ENCODE measurements at places on chromosomes 12 and 14.

DNA sequence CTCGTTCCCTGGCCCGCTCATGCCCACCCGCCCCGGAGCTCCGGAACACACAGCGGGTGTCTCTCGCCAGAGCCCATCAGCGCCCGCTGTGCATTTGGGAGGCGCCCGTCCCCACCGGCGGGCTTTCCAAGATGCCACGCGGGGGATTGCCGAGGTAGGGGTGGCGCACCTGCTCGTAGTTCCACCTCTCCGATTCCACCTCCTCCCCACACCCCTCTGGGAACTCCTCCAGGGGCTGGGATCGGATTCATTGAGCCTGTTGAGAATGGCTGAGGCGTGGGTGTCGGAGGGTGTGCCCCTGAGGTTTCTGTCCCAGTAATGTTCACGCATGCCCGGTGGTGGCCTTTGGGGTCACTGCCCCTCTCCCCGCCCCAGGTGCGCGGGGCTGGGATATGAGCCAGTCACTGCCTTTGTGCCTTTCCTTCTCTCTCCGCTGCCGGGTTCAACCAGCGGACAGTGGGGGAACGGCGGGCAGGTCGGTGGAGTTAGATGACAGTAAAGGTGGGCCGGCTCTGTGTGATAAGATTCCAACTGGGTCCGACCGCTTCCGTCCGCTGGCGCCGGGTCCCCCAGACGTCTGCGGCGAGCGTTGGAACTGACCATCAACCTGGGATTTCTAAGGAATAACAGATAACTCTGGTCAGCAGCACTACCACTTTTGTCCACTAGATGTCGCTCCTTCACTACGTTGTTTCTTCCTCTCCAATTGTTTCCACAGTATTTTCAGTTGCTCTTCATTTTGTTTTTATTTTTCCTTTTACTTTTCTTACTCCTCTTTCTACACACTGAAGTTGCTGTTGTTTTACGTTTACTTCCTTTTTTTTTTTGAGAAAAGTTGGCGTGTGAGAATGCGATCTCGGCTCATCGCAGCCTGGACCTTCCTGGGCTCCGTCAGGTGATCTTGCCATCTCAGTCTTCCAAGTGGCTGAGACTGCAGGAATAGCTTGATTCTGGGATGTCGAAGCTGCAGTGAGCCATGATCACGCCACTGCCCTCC lies 178.1 kb upstream of the ALG10B start:
- peak; percentile 29 for DNase-seq

- DNase-seq, result no peak
Observed at GRCh38 chr12:20808521-20808920, 2.0 kb upstream of the SLCO1B3 start.

- DNase-seq, result no peak
Observed at GRCh38 chr12:93151079-93151762, 222.1 kb upstream of the EEA1 start.

- DNase-seq, result no peak
Observed at GRCh38 chr14:80839743-80840142, 101.8 kb downstream of the CEP128 start.

GRCh38 chr12:118549510-118549980 lies 173.2 kb downstream of the SUDS3 start:
- DNase-seq, result no peak

- no peak for DNase-seq
Observed at GRCh38 chr12:69515394-69515930, 45.3 kb downstream of the FRS2 start.
